ENCODE measurements at places on chromosomes 12 and 14. TPM values are rescaled to one million over a fixed set of nuclear protein-coding genes. Genes with fewer than 3 reads are reported as not detected.

TDRD9 gene
- 0.06 TPM for total RNA-seq

MYH6 gene
- not detected for total RNA-seq

GLT1D1 gene
- not detected for total RNA-seq

TOMM20L gene
- not detected for total RNA-seq

BATF gene
- total RNA-seq = 0.16 TPM

TAS2R20 gene
- total RNA-seq = 1.6 TPM

ATP2B1 gene
- 32.9 TPM for total RNA-seq

INHBE gene
- not detected for total RNA-seq

TCHP gene
- 13.3 TPM for total RNA-seq

GPR65 gene
- total RNA-seq = 0.44 TPM

RD3L gene
- total RNA-seq = not detected

PRKAB1 gene
- 11.0 TPM for total RNA-seq

IGF1 gene
- total RNA-seq = 0.65 TPM

IFI27 gene
- 857 TPM for total RNA-seq

DRAM1 gene
- 17.3 TPM for total RNA-seq
